ENCODE measurements at places on chromosomes 2 and 18. TPM values are rescaled to one million over a fixed set of nuclear protein-coding genes. Genes with fewer than 3 reads are reported as not detected.

Gene REG1B
- not detected for total RNA-seq

Gene SIX2
- not detected for total RNA-seq

Gene THUMPD2
- total RNA-seq = 15.9 TPM

Gene FAM237A
- not detected for total RNA-seq

Gene NT5DC4
- not detected for total RNA-seq

Gene DSG1
- not detected for total RNA-seq

Gene OR6B2
- not detected for total RNA-seq

Gene MC5R
- total RNA-seq = 0.15 TPM

Gene TUBA4B
- not detected for total RNA-seq

Gene INPP1
- 9.4 TPM for total RNA-seq

Gene ABCB11
- total RNA-seq = 0.05 TPM

Gene BCL2
- 141 TPM for total RNA-seq

Gene STPG4
- 0.22 TPM for total RNA-seq

Gene ANKRD30B
- not detected for total RNA-seq

Gene MLPH
- total RNA-seq = not detected

Gene MYO5B
- total RNA-seq = 0.27 TPM

Gene NT5C1B
- not detected for total RNA-seq

Gene DOK6
- total RNA-seq = not detected

Gene IL1R2
- total RNA-seq = 1.4 TPM

Gene MAP3K19
- total RNA-seq = not detected

Gene PJVK
- 1.0 TPM for total RNA-seq

Gene TXNDC9
- 33.2 TPM for total RNA-seq

Gene FZD7
- total RNA-seq = 0.83 TPM

Gene DNAH6
- total RNA-seq = 0.39 TPM

Gene HS1BP3
- total RNA-seq = 15.3 TPM

Gene TUBA3D
- not detected for total RNA-seq

Gene RAPGEF4
- 1.0 TPM for total RNA-seq

Gene VWC2L
- not detected for total RNA-seq

Gene IKZF2
- total RNA-seq = 2.6 TPM

Gene RAMP1
- 11.8 TPM for total RNA-seq
